CD14-positive monocyte (primary cell): ENCODE measurements at places on chromosomes 6 and 20.
A peak's percentile ranks its signal among the peaks of the same experiment; 100 is the strongest.

DNA sequence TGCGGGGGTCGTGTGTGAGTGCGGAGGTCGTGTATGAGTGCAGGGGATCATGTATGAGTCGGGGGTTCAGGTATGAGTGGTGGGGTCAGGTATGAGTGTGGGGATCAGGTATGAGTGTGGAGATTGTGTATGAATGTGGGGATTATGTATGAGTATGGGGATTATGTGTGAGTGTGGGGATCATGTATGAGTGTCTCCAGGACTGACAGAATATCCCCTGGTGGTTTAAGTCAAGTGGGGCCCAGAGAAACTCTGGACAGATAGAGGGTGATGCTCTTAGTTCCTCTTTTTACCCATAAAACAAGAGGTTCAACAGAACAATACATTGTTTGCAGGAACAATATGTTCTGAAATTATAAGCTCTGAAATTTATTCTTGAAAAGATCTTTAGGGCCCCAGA is 131.9 kb downstream of the UST start:
- no peak for DNase-seq

DNA sequence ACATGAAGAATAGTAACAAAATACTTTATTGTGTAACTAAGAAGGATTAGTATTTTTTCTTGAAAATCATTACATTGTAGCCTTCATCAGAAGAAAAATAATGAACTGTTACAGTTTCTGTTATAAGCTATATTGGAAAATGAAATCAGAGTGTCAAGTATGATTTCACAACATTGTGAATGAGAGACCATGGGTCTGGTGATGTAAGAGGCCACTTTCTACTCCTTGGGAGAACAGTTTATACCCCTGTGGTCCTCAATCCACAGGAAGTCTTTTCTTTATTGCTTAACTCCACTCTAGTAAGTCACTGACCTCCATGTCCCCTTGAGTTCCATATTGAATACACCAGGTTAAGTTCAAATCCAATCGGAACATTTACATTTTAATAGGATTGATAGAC is 218.7 kb upstream of the FERMT1 start:
- no peak for DNase-seq

- no peak for DNase-seq
Measured at GRCh38 chr6:55450005-55450404, 122.7 kb downstream of the GFRAL start.

- DNase-seq, result no peak
Measured at GRCh38 chr6:125067552-125067951, 86.0 kb upstream of the TPD52L1 start.

- DNase-seq, result no peak
Measured at GRCh38 chr6:1895721-1896120, 286.0 kb downstream of the FOXC1 start.

DNA sequence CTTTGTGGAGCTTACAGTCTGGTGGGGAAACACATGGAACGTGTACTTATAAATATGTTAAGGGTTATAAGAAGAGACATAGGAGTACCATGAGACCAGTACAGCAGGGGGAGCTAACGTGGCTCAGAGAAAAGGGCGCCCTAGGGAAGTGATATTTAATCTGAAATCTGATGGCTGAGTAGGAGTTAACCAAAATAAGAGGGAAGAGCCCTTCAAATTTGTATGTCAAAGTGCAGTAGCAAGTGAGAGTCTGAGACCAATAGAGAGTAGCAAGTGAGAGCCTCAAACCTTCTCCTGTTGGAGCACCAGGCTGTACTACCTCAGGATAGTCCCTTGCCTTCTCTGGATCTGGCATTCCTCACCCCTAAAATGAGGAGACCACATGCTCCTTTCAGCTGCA is 6.1 kb upstream of the PKIG start:
- peak; percentile 48 for DNase-seq

- no peak for DNase-seq
Measured at GRCh38 chr20:57810511-57811373, 100.9 kb upstream of the PMEPA1 start.

GRCh38 chr6:142712231-142712630 is 232.7 kb downstream of the HIVEP2 start:
- DNase-seq, result no peak
